Stimulated activated CD4-positive, alpha-beta T cell treated with anti-CD3 and anti-CD28 coated beads, Interleukin-4, amount 100 ng/mL, for 48 hours (primary cell): ENCODE measurements at places on chromosomes 12 and 14.

DNA sequence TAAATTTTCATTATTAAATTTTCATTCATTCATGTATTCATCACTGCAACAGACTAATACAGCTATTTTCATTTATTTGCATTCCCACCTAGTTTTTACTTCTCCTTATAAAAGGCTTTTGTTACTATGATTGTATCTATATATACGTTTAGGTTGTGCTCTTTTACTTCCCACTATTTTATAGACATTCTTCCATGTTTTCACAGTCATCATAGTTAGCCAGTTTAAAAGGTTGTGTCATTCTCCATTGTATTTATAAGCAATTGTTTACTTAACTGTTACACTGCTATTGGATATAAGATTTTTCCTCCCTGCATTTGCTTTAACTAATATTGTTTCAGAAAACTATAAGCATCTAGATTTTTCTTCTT is 12.0 kb downstream of the ABHD12B start:
- no peak for DNase-seq

DNA sequence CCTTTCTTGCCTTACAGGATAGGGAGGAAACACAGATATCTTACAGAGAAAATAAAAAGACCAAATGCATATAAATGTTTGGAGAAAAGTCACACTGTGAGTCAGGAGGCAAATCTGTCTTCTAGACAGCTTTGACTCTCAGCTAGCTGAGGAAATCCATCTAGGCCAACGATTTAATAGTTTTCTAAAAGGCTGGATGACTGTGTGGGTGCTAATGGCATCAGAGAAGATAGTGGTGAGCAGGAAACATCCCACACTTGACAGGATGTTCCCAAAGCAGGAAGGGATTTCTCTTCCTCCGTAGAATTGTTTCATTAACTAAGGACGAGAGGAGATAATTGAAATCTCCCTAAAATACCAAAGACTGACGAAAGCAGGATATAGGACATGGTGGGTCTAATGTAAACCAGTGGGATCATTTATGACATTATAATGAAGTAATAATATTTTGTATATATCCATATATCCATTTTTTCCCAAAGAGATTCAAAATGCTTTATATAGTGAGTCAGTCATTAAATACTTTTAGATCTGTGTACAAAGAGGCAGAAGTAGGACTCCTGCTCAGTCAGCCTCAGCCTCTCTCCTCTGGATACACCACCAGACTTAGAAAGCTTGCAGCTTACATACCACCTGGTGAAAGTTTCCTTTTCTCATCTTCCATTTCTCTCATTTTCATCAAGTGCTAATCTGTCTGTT is 44.3 kb upstream of the PSMA6 start:
- DNase-seq = no peak

- no peak for DNase-seq
Observed at GRCh38 chr12:65125247-65125646, 4.1 kb upstream of the WIF1 start.

GRCh38 chr12:69070319-69071090 is 137.5 kb upstream of the CPM start:
- DNase-seq = peak; percentile 50

- no peak for DNase-seq
Observed at GRCh38 chr12:63164911-63165310, 13.9 kb upstream of the AVPR1A start.

GRCh38 chr14:88791252-88791621 is 1.5 kb downstream of the EML5 start:
- no peak for DNase-seq

- DNase-seq = no peak
Observed at GRCh38 chr14:31106768-31107167, 80.6 kb upstream of the STRN3 start.

- no peak for DNase-seq
Observed at GRCh38 chr14:50035214-50035613, 81.2 kb downstream of the VCPKMT start.

DNA sequence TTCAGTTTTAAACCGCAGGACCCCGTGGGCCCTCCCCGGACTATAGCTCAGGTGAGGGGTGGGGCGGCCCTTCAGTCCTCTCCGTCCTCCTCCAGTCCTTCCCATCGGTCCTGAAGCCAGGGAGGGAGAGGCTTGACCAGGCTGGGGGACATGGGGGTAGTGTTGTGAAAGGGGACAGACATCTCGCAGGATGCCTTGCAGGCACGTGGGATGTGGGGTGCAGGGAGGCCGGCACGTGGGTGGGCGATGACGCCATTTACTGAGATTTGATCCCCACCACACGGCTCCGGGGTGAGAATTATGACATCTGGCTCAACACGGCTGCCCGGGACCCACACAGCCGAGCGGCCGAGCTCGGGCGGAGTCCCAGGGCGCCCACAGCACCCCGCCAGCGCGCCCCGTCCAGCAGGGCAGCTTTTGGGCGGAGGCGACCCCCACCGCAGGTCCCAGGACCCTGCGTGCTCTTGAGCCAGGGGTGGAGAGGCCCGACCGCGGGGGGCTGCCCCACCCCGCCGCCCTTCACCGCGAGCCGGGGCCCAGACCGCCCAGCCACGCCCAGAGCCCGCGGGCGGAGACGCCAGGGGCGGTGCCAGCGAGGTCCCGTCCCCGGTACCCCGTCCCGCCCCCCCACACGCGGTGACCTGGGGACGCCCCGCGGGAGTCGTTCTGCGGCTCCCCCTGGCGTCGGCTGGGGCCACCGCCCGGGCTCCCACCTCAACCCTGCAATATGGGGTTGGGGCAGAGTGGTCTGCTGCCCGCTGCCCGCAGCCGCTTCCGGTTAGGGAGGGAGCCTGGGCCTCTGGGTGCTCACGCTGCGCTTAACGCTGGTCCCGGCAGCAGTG is 3.3 kb upstream of the EXOC3L4 start:
- peak; percentile 72 for DNase-seq

DNA sequence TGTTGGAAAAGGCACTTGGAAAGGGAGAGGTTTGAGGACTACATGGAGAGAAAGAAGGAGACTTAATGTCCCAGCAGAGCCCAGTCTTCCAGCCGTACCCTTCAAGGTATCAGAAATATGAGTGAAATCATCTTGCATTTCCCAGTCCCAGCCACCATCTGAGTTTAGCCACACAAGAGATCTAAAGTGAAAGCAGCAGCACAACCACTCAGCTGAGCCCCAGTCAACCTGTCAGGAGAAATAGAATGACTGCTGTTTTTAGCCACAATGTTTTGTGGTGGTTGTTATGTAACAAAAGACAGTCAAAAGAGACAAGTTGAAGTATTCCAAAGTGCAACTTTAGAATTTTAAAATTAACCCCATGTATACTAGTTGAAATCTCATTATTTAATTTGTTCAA is 28.0 kb downstream of the DERA start:
- no peak for DNase-seq

- DNase-seq = no peak
Observed at GRCh38 chr12:129579879-129580278, 323.9 kb downstream of the TMEM132D start.

DNA sequence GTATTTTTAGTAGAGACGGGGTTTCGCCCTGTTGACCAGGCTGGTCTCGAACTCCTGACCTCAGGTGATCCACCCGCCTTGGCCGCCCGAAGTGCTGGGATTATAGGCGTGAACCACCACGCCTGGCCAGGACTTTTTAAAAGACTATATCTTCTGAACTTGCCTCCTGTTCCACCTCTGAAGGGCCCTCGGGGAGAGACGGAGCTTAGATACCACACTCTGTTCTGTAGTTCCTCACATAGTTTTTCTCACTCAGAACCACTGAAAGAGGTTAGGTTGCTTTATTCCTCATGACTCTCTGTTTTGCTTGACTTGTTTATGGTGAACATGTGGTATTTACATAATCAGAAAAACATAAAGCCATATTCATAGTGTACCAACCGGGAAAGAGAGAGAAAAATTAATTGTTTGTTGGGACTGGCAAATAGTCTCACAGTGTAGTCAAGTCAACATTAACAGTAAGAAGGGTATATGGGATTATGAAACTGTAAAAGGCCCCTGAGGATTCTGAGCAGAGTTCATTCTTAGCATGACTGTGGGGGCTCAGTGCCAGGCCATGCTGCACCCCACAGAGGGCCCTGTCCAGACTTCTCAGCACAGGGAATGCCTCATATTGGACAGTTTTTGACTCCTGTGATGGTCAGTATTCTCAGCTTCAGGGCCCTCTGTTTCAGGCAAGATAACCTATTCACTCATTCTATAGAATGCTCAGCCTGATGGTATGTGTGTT is 342.3 kb downstream of the ZFP36L1 start:
- no peak for DNase-seq

DNA sequence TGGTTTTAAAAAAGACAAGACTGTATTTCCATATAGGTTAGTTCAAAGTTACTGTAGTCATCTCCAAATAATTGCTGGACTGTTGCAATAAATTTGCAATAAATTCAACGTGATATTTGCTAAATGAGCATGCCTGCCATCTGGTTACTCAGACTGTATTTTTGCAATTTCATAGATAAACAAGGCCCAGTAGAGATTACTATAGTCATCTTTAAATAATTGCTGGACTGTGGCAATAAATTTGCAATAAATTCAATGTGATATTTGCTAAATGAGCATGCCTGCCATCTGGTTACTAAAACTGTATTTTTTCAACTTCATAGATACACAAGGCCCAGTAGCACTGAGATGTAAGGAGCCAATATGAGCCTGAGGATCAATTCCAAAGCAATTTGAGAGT is 5.6 kb downstream of the NTN4 start:
- no peak for DNase-seq

- peak; percentile 25 for DNase-seq
Observed at GRCh38 chr12:121295746-121296617, 527 bp downstream of the CAMKK2 start.
